Fibroblast of lung (primary cell): ENCODE measurements at places on chromosomes 13 and 19.

DNA sequence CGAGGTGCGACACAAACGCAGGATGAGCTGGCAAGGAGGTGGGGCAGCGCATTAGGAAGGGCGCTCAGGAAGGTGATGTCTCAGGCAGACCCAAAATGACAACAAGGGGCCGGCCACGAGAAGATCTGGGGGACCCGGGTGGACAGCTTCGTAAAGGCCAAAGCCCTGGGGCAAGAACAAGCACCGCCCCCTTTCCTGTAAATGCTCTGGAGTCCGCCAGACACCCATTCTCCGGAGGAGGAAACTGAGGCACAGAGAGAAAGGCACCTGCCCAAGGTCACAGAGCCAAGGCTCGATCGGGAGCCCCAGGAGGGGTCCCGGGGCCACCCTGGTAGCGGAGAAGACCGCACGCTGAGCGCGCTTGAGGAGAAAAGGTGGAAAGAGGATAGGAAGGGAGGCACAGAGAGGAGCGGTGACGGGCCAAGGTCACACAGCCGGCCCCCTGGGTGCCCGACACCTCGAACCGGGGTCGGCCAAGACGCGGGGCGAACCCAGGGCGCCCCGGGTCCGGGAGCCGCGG, 571 bp downstream of the SAFB2 start:
- no peak for DNase-seq

DNA sequence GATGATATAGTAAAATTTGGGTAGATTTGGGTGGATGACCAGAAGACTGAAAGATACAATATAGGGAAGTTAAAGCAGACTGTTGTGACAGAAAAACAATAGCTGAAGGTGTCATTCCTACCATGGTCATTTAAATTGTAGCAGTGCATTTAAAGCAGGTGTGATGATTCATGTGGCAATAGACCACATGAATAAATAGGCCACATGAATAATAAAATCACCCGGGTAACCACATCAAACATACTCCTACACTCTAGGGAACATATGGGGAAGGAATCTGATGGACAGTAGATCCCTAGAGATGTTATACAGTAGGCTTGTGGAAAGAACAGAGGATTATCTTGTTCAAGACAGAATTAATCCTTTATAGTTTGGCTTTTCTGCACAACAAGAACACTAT, 392.6 kb downstream of the SLITRK5 start:
- DNase-seq: no peak

DNA sequence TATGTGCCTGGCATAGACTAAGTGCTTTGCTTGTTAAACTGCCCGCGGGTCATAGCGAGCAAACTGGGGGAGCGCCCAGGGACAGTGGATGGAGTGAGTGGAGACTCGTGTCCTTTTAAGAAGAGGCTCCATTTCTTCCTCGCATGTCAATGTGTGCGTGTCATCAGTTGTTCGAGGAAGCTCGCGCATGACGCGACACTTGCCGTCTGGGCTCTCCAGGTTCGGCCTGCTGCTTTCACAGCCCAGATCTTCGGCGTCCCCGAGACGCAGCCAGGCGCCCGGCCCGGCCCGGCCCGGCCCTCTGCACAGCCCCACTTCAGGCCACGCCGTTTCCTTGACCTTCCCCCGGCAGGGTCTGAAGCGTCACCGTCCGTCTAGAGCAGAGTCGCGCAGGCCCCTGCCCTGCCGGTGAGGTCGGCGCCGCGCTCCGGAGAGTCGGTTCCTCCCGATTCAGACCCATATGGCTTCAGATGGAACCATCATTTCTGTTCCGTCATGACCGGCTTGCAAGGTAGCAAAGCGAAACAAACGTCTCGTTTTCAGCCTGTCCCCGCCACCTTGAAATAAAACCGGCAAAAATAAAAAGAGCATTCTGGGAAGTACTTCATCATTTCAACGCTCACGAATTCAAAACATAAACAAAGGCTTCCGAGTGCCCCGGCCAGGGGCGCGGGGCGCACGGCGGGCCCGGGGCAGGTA, 599 bp upstream of the ARHGEF7 start:
- DNase-seq: peak; percentile 43

DNA sequence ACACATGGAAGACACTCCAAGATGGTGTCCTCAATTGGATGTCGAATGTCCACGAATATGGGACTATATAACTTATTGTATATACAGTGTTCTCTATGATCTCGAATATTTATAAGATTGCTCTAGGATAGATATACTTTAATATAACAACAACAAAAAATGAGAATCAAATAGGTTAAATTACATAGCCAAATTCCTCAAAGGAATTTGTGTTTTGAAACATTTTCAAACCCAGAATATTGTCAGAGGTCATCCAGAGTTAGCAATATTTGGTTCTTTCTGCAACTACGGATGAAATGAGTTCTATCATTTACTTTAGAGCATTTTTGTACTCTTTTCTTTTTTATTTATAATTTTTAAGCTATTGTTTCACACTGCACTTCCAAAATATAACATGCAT, 857.8 kb downstream of the GPC5 start:
- no peak for DNase-seq

- no peak for DNase-seq
These were observed 132.5 kb upstream of the ARGLU1 start for GRCh38 chr13:106700439-106700838.

DNA sequence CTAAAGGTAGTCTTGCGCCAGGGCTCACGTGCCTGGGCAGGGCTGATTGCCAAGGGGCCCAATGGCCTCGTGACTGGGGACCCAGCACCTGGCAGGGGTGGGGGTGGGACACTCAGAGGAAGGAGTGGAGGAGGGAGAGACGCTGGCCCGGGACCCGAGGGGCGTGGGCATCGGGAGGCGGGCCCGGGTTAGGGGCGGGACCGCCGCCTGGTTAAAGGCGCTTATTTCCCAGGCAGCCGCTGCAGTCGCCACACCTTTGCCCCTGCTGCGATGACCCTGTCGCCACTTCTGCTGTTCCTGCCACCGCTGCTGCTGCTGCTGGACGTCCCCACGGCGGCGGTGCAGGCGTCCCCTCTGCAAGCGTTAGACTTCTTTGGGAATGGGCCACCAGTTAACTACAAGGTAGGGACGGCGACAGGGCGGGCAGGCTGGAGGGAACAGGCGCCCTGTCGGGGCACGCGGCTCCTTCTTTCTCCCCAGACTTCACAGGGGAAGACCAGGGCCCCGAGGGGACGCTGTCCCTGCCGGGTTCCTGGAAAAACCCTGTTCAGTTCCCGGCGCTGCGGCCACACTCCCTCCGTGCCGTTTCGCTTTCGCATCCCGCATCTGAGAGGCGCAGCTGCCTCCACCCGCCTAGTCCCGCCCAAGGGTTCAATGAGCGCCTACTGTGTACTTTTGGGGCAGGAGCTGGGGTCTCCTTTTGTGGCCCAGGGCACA, at the start of gene IFI30:
Gene IFI30 (plus strand): TSS at position 242 of the 717 bp plus-strand sequence. CDS start 29 bp downstream, at position 271.
- DNase-seq: no peak

GRCh38 chr13:44436589-44437337, 63.1 kb downstream of the SERP2 start:
- DNase-seq: peak; percentile 96

GRCh38 chr19:55109527-55110291, 7.7 kb downstream of the PPP1R12C start:
- DNase-seq: no peak

GRCh38 chr19:49987159-49987698, 26.3 kb upstream of the SIGLEC11 start:
- DNase-seq: peak; percentile 92

GRCh38 chr13:31048521-31048920, 113.2 kb downstream of the HSPH1 start:
- DNase-seq: peak; percentile 48

GRCh38 chr13:99614465-99614885, 113.2 kb downstream of the TM9SF2 start:
- DNase-seq: no peak

GRCh38 chr13:111115965-111116521, 933 bp downstream of the ARHGEF7 start:
- DNase-seq: peak; percentile 47

DNA sequence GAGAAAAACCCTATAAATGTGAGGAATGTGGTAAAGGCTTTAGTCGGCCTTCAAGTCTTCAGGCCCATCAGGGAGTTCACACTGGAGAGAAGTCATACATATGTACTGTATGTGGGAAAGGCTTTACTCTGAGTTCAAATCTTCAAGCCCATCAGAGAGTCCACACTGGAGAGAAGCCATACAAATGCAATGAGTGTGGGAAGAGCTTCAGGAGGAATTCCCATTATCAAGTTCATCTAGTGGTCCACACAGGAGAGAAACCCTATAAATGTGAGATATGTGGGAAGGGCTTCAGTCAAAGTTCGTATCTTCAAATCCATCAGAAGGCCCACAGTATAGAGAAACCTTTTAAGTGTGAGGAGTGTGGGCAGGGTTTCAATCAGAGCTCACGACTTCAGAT, 11.7 kb downstream of the ZNF226 start:
- peak; percentile 42 for DNase-seq

GRCh38 chr19:4866595-4867424, 657 bp downstream of the PLIN3 start:
- DNase-seq: peak; percentile 48

- peak; percentile 37 for DNase-seq
These were observed 168.9 kb downstream of the PTPRS start for GRCh38 chr19:5171711-5172110.

DNA sequence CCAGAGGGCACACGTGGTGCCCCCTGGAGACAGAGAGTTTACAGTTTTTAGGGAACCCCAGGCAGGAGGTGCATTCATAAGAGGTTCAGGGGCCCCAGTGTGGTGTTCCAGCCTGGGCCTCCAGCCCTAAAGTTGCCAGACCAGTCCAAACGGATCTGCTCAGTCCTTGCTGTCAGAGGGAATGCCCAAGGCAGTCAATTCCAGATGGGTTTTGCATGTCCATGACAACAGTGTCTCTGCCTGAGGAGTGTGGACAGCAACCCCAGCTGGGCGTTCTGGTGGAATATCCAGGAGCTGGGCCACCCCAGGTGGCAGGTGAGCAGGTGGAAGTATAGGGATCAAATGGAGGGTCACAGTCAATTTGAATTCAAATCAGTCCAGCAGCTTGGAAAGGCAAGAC, 25.3 kb downstream of the FBXO27 start:
- DNase-seq: no peak

- DNase-seq: no peak
These were observed 1337.3 kb downstream of the PCDH9 start for GRCh38 chr13:65892859-65893258.

GRCh38 chr13:91401920-91402319, 3.5 kb downstream of the GPC5 start:
- DNase-seq: no peak

- DNase-seq: no peak
These were observed 7.9 kb upstream of the RASA3 start for GRCh38 chr13:114140131-114140905.

DNA sequence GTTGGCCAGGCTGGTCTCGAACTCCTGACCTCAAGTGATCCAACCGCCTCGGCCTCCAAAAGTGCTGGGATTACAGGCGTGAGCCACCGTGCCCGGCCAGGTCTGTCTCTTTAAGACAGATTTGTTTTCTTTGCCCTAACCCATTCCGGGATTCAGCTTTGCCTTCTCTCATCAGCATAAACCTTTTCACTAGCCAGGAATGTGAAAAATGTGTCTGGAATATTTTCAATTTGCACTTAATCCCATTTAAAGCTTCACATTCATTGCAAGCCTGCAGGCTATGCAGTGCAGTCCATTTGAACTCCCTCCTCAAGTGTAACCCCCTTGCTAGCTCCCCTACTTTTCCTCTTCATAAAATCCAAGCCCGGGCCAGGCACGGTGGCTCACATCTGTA, 880 bp upstream of the TMEM160 start:
- peak; percentile 74 for DNase-seq

DNA sequence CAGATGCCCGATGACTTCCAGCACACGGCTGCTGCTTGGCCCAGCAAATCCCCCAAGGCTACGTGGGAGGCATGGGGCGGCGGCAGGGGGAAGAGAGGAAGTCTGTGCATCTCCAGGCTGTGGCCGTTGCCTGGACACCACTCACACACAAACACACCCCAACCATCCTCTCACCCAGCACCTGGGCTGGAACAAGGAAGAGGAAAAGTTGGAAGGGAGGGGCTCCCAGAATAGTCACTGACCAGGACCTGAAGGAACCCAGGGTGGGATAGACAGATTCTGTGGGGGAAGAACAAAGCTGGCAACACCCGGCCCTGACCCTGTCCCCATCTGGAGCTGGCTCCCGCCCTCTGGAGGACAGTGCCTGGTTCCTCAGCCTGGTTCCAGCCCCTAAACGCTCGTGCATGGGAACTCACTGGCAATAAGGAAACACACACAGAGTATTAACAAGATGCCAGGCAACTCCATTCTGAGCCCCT, 11.2 kb downstream of the PPP6R1 start:
- DNase-seq: peak; percentile 26

- no peak for DNase-seq
These were observed 145.6 kb upstream of the GJB6 start for GRCh38 chr13:20377720-20378119.

GRCh38 chr19:17765069-17765618, 13.9 kb downstream of the FCHO1 start:
- DNase-seq: no peak

- peak; percentile 47 for DNase-seq
These were observed 218.0 kb upstream of the SERP2 start for GRCh38 chr13:44155422-44156293.

DNA sequence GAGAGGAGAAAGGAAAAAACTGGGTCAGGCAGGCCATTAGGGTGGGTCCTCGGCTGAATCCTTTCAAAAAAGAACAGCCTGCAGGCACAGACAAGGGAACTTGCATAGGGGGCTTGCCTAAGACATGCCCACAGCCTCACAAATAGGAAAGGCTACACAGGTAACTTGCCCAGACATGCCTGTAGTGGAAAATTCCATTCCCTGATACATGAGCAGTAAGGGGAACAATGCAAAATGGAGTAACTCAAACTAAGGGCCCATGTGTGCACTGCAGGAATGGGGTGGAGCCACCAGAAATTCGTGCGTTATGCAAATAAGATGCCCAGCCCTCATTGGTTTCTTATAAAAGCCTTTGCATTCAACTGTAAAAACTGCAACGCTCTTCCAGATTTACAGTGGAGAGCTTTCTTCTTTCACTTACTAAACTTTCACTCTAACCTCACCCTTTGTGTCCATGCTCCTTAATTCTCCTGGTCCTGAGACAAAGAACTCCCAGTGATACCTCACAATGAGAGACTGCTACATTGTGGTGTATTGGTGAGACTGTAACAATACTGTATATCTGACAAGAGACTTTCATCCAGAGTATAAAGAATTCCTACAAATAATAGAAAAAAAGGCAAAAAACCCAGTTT, 59.5 kb upstream of the SLITRK1 start:
- DNase-seq: no peak

- DNase-seq: peak; percentile 45
These were observed 1043.4 kb downstream of the DIAPH3 start for GRCh38 chr13:59120297-59120843.

- no peak for DNase-seq
These were observed 12.8 kb downstream of the LILRA1 start for GRCh38 chr19:54606230-54606629.

- no peak for DNase-seq
These were observed 5.1 kb downstream of the MYPOP start for GRCh38 chr19:45897261-45897812.
